ENCODE measurements at places on chromosomes 3 and 15.

- DNase-seq, result no peak
Observed at GRCh38 chr3:190414297-190414696, 26.3 kb downstream of the CLDN16 start.

GRCh38 chr3:184540777-184541681 lies 20.6 kb upstream of the EPHB3 start:
- peak; percentile 75 for DNase-seq

- no peak for DNase-seq
Observed at GRCh38 chr3:115275896-115276295, 128.8 kb upstream of the ZBTB20 start.

DNA sequence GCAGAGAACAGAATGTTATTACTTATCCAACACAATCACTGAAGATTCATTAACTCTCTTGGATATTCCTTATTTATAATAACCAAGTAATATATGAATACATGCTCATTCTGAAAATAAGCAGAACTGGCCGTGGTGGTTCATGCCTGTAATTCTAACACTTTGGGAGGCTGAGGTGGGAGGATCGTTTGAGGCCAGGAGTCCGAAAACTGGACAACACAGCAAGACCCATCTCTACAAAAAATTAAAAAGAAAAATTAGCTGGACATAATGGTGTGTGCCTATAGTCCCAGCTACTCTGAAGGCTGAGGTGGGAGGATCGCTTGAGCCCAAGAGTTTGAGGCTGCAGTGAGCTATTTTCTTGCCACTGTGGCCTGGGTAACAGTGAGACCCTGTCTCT lies 25.9 kb downstream of the RNF168 start:
- DNase-seq, result no peak

GRCh38 chr3:18866899-18867298 lies 281.4 kb upstream of the KCNH8 start:
- DNase-seq, result no peak

- DNase-seq, result no peak
Observed at GRCh38 chr3:63159764-63160163, 118.3 kb upstream of the SYNPR start.

DNA sequence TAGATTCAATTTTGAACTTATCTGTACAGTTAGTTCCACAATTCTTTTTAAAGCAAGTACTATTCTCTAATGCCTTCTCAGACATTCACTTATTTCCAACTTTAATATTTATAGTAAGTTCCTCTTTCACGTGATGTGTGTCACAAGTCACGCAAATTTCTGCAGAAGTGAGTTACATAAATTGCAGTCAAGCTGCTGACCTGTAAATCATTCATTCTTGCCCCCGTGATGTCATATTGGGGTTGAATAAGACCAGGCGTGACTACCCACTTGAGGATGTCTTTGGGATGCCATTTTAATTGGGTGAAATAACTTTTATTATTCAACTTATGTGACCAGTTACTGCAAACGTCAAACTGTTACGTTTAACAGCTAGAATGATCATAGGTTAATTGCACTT lies 15.1 kb downstream of the PPARG start:
- no peak for DNase-seq

GRCh38 chr3:78483090-78483489 lies 1284.7 kb downstream of the ROBO1 start:
- DNase-seq, result no peak

GRCh38 chr3:64438812-64439211 lies 213.5 kb upstream of the PRICKLE2 start:
- no peak for DNase-seq

GRCh38 chr3:172749230-172749965 lies 1.1 kb upstream of the ECT2 start:
- peak; percentile 69 for DNase-seq

DNA sequence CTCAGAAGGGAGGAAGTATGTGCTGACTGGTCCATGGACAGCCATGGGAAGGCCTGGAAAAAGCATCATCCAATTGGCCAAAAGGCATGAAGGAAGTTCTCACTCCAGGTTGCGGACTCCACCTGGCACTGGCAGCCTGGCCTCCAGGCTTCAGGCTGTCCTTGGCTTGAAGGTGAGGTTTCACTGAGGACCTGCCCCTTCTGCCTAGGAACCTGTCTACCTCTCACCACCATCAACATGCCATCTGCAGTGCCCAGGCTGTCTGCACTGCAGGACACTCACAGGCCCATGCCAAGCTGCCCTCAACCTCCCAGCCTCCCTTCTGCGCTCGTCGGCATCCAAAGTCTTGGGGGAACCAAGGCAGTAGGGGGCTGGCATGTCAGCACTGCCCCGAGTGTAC lies 51.1 kb downstream of the CEP70 start:
- DNase-seq, result no peak

DNA sequence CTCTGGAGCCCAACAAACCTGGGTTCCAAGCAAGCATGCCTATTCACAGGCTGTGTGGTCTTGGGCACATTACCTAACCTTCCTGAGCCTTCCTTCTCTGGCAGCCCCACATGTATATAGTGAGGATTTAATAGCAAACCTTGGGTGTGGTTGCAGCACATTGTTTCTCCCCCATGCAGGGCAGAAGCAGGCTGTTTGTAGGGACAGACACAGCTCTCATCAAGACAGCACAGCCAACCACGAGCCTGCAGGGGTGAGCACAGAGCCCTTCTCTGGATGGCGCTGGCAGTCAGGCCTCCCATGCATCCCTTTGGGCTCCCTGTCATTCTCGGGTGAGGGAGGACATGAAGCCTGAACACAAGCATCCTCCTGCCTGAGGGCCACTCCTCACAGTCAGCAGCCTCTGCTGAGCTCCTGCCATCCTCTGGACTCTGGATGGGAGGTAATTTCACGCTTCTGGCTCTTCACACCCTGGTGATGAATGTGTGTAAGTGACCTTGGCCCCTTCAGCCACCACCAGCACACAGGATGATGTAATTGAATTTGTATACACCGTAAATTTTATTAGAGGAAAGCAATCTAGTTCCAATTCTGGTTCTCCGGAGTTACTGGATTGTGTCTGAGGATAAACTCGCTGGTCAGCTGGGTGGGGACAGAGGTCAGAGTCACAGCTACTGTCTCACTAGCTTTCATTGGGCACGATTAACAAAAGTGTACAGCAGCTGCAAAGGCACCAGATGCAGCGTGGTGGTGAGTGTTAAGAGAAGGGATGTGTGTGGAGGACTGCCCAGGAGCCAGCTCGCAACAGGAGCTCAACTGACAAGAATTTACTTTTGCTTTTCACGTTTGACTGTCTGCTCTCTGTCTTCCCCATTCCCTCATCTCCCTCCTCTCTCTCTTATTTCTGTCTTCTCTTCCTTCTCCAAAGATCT lies 118.1 kb downstream of the CLSTN2 start:
- DNase-seq, result no peak

GRCh38 chr3:136862617-136863322 lies 762 bp downstream of the NCK1 start:
- DNase-seq, result peak; percentile 65

DNA sequence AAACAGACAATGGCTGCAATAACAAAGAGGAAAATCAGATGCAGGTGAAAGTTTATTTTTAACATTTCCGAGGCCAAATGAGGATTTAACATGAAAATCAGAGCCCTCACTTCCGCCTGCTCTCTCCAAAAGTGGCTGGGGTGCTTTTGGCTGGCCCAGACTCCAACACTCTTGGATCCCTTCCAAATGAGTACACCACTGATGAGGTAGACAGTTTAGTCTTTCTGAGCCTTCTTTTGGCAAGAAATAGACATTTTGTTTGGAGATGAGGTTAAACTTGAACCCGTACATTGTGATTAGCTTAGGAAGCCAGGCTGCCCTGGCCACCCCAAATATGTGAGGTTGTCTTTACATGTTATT lies 51.0 kb upstream of the TRA2B start:
- DNase-seq, result no peak
